ENCODE measurements at places on chromosomes 6 and 20.

DNA sequence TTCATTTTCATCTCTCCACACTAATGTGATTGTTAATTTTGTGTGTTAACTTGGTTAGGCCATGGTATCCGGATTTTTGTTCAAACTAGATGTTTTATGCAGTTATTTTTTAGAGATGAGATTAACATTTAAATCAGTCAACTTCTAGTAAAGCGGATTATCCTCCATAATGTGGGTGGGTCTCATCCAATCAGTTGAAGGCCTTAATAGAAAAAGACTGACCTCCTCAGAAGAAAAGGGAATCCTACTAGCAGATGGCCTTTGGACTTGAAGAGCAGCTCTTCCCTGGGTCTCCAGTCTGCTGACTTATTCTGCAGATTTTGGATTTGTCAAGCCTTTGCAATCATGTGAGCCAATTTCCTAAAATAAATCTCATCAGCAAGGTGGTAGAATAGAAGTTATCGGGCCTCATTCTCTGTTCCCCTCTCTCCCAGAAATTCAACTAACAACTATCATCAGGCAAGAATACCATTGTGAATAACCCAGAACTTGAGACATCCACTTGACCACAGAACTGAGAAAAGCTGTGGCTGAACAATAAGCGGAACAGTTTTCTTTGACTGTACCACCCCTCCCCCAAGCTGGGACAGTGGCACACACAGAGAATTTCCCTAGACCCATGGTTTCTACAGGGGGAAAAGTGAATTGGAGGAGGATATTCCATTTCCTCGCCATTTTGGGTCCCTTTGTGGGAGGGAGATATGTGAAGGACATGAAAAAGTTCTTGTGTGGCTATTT, 323.0 kb downstream of the UTRN start:
- no peak for DNase-seq

DNA sequence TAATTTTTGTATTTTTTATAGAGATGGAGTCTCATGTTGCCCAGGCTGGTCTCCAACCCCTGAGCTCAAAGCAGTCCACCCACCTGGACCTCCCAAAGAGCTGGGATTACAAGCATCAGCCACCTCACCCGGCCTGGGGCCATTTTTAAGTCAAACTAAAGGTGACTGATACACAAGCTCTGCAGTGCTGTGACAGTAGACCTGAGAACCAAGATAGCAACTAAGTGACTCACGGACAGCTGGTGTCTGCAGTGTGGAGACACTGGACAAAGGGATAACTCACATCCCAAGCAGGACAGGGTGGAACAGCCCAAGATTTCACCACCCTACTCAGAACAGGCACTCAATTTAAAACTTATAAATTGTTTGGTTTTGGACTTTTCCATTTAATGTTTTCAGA, 402.5 kb downstream of the CD83 start:
- no peak for DNase-seq

DNA sequence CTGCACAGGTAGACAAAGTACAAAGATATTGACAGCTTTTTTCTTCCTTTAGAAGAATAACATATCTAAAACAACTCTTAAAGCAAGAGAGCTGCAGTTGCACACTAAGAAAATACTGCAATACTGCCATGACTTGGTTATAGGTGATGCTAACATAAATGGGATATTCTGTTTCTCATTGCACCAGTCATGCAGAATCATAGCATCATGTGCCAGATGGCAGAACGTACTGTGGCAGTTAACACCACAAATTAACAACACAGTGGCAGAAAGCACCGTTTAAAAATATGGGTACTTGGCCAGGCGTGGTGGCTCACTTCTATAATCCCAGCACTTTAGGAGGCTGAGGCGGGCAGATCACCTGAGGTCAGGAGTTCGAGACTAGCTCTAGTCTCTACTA, 7.4 kb downstream of the ASXL1 start:
- no peak for DNase-seq

GRCh38 chr20:21725892-21726291, 20.4 kb downstream of the PAX1 start:
- DNase-seq = no peak

- no peak for DNase-seq
Measured at GRCh38 chr20:22368235-22368634, 216.1 kb downstream of the FOXA2 start.

DNA sequence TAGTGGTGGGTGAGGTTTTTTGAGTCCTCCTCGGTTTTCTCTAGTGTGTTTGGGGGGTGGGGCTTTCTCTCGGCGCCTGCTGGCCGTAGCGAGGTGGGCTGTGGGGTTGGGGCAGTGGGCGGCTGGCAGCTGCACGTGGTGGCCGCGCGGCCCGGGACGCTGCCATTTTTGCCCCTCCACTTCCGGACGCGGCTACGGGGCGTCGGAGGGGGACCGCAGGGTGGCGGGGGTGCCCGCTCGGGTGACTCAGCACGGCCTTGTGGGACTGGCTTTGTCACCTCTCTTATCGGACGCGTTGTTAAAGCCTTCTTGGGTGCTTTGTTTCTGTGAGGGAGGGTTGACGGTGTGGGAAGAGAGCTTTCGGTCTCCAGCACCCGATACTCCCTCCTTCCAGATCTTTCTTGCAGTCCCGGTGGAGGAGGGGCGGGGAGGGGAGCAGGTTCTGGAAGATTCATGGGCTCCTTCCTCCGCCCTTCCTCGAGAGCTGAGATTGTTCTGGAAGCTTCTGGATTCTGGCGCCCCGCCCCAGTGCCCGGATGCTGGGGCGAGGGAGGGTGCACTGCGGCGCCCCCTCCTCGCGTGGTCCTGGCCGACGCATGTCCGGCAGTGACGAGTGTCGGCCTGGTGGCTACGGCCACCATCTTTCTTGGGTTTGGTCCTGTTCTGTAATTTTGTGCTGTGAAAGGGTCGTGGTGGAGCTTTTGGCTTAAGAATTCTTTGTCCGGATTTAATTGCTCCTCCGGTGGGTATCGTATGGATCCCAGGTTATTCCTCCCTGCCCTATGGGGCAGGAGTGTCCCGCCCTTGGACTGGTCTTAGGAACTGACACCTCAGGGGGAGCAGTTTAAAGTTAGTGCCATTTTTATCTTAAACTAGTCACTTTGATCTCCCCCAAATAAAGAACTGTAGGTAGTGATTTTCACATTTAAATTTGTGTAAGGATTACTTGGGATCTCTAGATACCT, 719 bp downstream of the HSP90AB1 start:
- DNase-seq = peak; percentile 82

GRCh38 chr6:13303668-13304017, 24.7 kb downstream of the TBC1D7 start:
- no peak for DNase-seq

DNA sequence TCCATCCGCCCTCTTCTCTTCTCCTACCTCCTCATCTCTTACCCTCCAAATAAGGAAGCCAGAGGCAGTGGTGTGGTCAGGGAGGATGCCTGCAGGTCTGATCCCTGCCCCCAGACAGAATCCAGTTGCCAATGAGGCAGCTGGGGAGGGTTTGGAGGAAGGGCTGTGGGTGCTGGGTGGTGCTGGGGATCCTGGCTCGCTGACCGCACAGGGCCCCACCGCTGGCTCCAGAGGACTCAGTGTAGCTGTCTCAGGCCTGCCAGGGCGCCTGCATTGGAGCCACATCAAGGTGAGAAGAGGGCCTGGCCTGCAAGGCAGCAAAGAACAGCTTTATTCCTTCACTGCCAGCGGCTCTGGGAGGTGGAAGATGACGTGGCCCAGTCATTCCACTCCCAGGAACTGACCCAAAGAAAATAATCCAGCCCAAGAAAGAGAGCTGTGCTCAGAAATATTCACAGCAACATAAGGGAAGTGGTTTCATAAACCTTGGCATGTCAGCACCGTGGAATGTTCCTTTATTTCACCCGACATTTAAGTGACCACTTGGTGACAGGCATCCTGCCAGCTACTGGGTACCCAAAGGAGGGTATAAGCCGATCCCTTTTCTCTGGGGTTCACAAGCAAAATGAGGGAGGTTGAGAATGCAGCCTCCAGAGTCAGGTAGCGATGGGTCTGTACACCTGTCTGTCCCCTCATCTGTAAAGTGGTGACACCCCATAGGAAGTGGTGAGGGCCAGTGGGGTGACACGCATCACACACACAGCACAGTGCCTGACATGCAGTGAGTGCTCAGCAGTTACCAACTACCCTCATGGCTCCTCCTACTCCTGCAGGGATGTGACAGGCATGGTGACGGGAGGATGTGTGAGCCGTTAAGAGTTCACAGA, 125.1 kb downstream of the SNX5 start:
- DNase-seq = no peak

DNA sequence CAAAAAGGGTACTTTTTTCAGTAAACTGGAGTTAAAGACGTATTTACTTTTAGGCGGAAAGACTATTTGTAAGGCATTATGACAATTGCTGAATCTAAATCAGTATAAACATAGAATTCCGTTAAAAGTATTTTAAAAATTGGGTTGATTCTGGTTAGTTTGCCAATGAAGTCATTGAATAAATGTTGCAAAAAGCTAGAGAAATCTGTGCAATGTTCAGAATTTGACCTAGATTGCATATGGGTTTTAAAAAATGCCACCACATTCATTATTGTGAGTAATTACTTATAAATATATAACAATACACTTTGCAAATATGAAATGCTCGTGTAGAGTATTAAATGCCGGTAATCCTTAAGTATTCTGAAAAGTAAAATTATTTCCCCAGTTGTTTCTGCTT, 116.5 kb upstream of the EEF1E1 start:
- no peak for DNase-seq

GRCh38 chr20:21933526-21933925, 228.1 kb downstream of the PAX1 start:
- DNase-seq = no peak

DNA sequence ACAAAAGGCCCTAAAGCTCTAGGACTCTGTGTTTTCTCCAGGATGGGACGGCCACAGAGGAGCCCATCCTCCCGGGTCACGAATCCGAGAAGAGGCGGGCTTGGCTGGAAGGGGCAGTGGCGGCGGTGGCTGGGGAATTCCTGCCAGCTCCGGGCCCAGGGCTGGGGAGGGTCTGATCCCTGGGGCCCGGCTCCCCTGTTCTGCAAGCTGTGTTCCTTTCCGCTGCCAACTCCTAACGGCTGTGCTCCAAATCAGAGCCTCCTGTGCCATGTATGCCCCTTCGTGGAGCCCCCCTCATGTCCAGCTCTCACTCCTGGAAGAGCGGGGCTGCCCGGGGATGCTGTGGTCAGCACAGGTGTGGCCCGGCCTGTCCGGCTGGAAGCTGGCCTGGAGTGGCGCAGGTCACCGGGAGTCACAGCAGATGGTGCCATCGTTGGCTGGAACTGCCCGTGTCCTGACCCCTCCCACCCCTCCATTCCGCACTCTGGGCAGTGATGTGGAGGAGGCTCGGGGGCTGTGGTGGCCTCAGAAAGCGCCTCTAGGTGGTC, 88.2 kb upstream of the MPC1 start:
- DNase-seq = no peak

DNA sequence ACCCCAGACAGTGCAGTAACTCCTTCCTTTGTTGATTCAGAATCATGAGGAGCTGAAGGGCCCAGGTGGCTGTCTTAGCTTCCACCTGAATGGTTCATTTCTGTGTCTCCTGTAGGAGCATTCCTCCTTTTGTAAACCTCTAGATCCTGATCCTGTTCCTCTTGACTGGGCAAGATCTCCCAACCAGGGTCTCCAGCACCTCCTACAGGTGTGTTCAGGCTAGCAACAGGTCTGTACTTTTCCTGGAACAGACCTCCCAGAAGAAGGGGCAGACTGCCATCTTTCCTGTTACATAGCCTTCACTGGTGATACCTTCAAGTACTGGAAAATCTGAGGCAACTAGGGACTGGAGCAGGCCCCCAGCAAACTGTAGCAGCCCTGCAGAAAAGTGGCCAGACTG, 35.2 kb downstream of the HLA-B start:
- DNase-seq = no peak

- no peak for DNase-seq
Measured at GRCh38 chr6:16504609-16505008, 256.7 kb downstream of the ATXN1 start.

- no peak for DNase-seq
Measured at GRCh38 chr6:11921017-11921438, 91.1 kb upstream of the HIVEP1 start.

GRCh38 chr6:114033606-114034005, 62.7 kb upstream of the HDAC2 start:
- no peak for DNase-seq

GRCh38 chr20:45874576-45874975, 6.5 kb upstream of the ZSWIM1 start:
- DNase-seq = no peak

- no peak for DNase-seq
Measured at GRCh38 chr6:41634657-41635056, 3.6 kb upstream of the MDFI start.

DNA sequence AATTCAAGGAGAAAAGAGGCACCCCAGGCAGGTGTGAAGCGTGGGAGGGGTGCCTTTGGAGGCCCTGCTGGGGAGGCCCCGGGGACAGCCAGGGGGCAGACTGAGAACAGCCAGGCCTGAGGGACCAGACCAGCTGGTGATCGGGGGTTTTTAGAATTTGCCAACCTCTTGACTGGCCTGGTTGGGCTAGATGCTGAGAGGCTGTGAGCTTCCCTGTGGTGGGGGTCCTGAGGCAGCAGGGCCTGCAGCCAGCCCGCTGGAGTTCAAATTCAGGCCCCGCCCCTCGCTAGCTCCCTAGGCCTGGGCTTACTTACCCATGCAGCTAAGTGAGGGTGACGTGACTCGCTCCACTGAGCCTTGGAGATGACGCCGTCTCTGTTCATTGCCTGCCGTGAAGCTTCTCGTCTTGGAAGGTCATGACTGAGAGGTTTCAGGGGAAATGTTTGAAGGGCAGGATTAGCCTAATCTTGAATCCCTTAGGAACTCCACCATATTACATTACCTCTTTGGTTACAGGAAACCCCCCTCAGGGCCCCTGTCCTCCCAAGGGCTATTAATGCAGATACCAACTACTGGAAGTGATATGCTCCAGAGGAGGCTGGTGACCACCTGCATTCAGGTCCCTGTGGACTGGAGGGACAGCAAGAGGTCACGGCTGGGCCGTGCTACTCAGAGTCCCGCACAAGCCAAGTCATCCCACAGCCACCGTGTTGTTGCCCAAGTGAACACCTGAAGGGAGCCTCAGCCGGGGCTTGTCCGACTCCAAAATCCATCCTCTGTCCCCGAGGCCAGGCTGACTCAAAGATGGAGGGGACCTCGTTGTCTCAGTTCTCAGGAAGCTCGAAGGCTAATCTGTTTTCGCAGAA, 73.9 kb upstream of the DUSP22 start:
- DNase-seq = no peak

GRCh38 chr20:37315021-37315451, 25.6 kb downstream of the MANBAL start:
- DNase-seq = no peak

DNA sequence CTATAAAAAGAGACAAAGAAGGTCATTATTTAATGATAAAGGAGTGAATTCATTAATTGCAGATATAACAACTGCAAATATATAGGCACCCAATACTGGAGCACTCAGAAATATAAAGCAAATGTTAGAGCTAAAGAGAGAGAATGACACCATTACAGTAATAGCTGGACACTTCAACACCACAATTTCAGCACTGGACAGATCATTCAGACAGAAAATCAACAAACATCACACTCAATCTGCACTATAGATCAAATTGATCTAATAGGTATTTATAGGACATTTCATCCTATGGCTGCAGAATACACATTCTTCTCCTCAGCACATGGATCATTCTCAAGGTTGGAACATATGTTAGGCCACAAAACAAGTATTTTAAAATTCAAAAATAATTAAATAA, 72.7 kb downstream of the MAP7 start:
- DNase-seq = no peak

- DNase-seq = no peak
Measured at GRCh38 chr6:48869595-48869994, 593.5 kb downstream of the MMUT start.

- no peak for DNase-seq
Measured at GRCh38 chr20:41182296-41183212, 45.2 kb downstream of the PLCG1 start.

Data from stimulated activated CD8-positive, alpha-beta memory T cell treated with anti-CD3 and anti-CD28 coated beads, Interleukin-7, amount 100 ng/mL, for 48 hours (primary cell).